NCI-H2029 treated with DMSO at 0.1 percent for 48 hours (cell line): ENCODE measurements at places on chromosomes 1 and 21.
A peak's percentile ranks its signal among the peaks of the same experiment; 100 is the strongest.

DNA sequence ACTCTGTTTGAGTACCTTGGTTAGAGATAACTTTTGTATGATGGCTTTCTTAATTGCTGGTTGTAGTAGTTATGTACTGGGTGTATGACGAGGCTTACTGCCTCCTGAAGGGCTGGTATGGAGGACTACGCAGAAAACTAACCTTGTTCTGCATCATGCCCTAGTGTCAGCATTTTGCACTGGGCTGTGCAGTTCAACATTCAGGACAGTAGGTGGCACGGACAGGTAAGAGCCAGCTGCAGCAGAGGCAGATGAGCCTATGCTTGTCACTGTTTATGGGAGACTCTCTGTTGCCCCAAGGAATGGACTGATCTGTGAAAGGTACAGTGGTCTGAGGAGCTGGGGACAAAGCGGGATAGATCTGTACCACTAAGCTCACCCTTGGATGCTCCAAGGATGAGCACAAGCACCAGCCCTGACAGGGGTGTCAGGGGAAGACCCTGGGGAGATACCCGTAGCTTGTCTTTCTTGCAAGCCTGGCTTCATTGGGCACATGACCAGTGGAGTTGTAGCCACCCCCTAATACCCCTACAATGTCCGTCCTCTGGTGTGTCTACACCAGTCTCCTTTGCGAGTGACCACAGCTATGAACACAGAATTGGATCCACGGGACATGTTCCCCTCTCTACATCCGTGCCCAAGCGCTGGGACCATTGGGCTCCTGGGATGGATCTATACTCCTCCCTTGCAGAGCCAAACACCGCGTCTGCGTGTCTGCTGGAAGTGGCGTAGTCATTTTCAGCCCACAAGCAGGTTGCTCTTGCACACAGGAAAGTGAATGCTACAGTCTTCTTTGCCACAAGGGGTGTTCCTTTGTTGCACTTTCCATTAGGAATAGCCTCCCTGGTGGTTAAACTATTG is 51.1 kb upstream of the CFHR3 start:
- peak; percentile 61 for DNase-seq

DNA sequence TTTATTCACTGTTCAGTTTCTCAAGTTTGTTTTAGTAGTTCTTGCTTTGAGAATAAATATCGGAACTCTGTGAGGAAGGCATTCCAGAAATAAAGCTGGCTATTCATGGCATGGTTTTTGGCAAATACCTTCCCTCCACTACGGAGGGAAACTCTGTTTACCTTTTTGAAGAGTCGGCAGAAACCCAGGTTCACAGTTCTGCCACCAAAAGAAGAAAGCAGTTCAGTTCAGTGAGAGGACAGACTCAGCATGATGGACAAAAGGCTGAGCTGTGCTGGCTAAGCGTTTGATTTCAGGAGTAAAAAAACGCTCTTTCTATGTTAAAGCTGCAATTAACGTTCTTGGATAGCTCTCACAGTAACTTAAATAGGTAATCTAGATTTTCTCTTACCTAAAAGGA is 42.4 kb downstream of the CNN3 start:
- no peak for DNase-seq

- DNase-seq = no peak
Observed at GRCh38 chr1:230028602-230029223, 38.3 kb upstream of the GALNT2 start.

DNA sequence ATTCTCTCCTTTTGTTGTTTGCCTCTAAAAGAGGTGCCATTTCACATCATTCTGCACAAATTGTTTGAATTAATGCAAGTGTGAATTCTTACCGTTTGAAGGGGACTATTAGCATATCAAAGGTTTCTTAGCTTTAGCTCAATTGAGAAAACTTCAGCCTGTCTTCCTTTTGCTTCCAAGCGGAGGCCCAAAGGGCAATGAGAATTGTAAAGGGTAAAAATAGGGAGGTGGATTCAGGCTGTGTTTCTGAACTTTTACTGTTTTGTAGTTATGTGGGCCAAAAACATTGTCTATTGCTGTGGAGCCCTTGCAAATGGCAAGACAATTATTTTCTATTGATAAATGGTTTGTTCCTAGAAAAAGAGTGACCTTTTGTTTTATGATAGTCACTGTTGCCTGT is 3.6 kb downstream of the ADGRL2 start:
- DNase-seq = no peak

GRCh38 chr1:236303675-236304074 is 21.9 kb upstream of the ERO1B start:
- no peak for DNase-seq

DNA sequence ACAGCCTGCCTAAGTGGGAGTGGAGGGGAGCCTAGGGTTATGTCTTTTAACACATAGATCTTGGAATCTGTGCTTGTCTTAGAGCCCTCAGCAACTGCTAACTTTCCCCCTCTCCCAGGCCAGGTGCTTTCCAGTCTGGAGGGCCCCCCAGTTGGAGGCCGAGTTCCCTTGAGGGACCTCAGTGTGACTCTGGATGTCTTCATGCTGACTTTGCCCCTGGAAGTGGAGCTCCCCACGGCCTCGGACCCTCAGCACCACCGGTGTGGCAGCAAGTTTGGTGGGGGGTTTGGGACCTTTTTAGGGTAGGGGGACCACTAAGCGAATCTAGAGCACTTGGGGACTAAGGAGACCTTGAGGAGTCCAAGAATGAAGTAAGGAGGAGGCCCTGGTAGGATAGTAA is 22.9 kb downstream of the HYI start:
- no peak for DNase-seq

- DNase-seq = no peak
Observed at GRCh38 chr1:198890214-198890930, 251.5 kb downstream of the PTPRC start.

DNA sequence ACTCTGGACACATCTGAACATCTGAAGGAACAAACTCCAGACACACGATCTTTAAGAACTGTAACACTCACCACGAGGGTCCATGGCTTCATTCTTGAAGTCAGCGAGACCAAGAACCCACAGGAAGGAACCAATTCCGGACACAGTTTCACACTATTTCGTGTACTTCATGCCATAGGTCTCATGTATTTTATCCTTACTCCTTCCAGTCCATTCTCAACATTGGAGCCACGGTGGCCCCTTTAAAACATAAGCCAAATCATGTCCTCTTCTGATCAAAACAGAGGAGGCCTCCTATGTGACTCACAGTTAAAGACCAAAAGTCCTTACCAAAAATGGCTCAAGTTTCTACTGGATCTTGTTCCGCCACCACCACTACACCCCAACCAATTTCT is 29.8 kb upstream of the RCOR3 start:
- DNase-seq = no peak

DNA sequence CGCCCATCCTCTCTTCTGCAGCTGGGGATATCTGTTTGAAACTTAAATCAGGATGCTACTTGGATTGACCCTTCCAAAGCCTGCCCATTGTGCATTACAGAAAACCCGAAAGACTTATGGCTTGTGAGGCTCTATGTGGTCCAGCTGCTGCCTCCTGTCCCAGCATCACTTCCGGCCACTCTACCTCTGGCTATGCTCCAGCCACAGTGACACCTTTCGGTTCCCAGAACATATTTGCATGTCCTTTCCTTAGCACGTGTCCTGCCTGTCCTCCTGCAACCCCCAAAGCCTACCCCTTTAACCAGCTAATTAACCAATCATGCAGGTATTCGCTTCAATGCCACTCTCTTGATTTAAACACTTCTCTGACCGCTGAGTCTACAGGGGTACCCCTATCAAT is 167.6 kb downstream of the PRDM2 start:
- DNase-seq = no peak

- DNase-seq = no peak
Observed at GRCh38 chr21:40021558-40022351, 154.5 kb downstream of the PCP4 start.

GRCh38 chr1:102732927-102733326 is 375.4 kb downstream of the COL11A1 start:
- DNase-seq = no peak

GRCh38 chr1:7954683-7955082 is 6.8 kb upstream of the PARK7 start:
- no peak for DNase-seq

- no peak for DNase-seq
Observed at GRCh38 chr1:181712711-181713110, 229.4 kb downstream of the CACNA1E start.

DNA sequence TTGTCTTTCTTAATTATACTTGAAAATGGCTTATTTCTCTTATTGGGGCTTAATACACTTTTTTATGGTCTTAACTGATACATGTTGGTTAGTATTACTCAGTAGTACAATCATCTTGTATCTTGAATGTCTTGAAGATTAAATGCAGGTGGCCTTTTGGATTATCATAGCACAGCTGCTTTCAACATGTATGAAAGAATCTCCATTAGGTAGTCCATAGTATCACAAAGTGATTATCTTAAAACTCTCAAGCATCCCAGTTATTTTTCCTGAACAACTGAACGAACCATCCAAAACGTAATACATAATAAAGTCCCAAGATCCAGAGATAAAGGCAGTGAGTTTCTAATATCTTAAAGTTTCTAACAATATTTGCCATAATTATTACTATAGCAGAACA is 51.7 kb upstream of the MYOCOS start:
- no peak for DNase-seq

GRCh38 chr1:53735261-53735660 is 3.7 kb downstream of the GLIS1 start:
- no peak for DNase-seq

GRCh38 chr1:33601751-33602150 is 129.3 kb downstream of the ZSCAN20 start:
- DNase-seq = no peak

GRCh38 chr1:85584264-85584781 is 3.8 kb downstream of the CCN1 start:
- DNase-seq = no peak

DNA sequence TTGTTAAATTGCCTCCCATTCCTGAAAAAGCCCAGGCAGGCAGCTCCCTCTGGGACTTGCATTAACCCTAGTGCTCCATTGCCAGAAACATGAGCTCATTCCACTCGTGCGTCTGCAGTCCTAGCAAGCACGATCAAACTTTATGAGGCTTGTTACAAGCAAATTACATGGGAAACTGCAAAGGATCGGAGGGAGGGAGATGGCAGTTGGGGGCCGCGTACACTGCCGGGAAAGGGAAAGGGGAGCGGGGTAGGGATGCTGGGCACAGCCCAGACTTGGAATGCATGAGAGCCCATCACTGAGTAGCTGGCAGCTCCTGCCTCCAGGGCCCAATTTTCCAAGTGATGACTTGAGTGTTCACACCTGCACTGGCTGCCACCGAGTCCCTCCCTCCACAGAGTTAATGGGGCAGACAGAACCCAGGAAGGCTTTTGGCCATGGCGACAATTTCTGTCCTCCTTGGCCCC is 169.9 kb downstream of the BRINP2 start:
- no peak for DNase-seq

- peak; percentile 96 for DNase-seq
Observed at GRCh38 chr1:56797065-56797685, 22.0 kb downstream of the FYB2 start.

DNA sequence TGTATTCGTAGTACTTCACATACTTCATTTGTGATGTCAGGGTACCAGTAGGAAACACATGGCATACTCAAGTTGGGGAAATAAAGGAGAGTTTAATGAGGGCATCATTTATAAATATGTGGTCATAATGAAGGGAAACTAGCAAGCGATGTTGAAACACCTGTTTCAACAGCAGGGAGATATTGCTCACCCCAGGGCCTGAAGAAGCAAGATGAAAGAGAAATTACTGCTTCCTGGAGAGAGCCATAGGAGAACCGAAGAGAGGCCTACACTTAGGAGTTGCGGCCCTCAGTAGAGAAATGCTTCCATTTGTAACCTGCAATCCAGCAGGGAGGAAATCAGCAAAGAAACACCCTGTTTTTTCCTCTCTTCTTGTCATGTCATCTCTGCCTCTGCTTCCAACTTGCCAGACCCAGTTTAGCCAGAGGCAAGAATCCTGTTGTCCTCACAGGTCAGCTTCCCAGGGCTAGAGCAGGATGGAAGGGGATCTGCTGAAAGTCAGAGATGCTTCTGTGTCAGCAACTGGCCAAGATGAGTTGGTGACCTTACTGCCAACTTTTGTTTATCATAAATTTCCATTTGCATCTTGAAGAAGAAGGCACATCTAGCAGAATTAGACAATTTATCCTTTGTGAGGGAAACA is 67.6 kb upstream of the TSPAN2 start:
- DNase-seq = no peak

DNA sequence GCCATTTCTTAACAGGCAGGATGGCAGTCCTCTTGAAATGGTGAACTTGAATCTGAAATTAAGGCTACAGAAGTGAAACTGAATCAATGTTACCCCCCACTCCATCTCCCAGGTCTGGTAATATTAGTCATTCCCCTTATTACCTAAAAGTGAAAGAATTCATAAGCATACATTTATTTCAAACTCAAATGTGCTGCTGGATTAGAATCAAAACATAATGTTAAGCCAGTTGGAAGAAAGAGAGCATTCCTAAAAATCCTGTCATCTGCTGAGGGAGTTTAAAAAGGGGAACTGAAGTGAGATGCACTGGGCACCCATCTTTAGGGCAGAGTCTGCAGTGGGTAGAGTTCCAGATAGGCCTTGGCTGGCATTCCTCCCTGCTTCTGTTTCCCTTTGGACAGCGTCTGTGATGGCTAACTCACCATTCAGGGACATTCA is 17.4 kb downstream of the KIAA0319L start:
- DNase-seq = no peak

DNA sequence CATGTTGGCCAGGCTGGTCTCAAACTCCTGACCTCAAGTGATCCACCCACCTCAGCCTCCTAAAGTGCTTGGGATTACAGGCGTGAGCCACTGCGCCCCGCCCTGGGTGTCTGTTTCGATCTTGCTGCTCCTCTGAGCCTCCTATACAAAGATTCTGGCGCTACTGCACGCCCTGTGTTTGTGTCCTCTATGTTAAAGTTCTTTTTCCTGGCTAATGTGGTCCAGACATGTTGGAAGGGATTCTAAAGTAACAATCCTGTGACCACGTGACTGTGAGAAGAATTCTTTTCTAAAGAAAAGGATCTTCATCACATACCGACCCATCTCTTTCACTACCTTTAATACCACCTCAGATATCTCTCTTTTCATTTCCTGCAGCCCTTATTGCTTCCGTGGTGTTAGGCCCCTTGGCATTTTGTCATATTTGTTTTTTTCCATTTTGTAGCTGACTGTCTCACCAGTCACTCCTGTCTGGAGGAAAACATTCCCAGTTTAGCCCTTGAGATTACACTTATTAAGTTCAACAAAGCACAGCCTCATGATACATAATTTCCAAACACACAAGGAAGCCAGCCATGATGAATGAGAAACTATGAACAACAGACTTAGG is 27.2 kb upstream of the ENO1 start:
- no peak for DNase-seq

DNA sequence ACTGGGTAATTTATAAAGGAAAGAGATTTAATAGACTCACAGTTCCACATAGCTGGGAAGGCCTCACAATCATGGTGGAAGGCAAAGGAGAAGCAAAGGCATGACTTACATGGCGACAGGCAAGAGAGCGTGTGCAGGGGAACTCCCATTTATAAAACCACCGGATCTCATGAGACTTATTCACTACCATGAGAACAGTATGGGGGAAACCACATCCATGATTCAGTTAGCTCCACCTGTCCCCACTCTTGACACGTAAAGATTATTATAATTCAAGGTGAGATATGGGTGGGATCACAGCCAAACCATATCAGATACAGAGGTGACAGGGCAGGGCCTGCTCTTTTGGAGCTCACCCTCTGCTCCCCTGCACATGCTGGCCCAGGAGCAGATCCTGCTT is 31.4 kb upstream of the TMEM61 start:
- DNase-seq = no peak

- no peak for DNase-seq
Observed at GRCh38 chr21:45993210-45994085, 11.9 kb downstream of the COL6A1 start.
